Stimulated activated CD8-positive, alpha-beta memory T cell treated with anti-CD3 and anti-CD28 coated beads, Interleukin-4, amount 100 ng/mL, for 4 hours (primary cell): ENCODE measurements at places on chromosomes 5 and 9.

DNA sequence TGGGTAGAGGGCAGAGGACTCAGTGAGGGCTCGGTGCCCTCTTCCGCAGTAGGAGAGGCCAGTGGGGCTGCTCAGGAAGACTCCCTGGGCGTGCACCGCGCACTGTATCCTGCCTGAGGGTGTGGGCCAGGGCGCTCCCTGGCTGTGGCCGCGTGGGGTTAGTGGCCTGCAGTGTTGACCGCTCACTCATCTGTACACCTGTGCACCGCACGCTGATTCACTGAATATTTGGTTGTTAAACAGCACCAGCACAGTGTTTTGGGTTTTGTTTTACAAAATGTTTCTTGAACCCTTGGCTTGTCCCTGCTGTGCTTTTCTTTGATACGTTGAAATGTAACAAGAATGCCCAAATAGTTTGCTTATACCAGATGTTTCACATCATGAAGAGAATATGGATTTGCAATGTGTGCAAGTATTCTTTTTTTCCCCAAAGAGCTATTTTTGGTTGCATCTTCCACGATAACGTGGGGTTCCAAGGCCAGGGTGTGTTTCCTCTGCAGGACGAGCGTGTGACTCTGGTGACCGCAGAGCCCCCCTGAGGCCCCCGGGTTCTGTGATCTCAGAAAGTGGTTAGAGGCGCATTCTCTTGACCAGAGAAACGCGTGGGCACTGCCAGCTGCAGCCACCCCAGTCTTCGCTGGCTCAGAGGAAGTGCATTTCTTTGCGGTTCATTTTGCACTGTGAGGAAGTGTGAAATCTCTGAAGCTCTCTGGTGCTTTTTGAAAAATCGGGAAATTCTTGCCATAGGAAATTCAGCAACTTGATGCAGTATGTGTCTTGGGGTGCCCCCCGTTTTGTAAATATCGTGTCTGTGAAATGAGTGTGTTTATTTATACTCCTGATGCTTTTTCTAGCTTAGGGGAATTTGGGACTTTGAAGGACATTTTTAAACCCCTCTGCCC is 46.9 kb downstream of the AHRR start:
- no peak for DNase-seq

DNA sequence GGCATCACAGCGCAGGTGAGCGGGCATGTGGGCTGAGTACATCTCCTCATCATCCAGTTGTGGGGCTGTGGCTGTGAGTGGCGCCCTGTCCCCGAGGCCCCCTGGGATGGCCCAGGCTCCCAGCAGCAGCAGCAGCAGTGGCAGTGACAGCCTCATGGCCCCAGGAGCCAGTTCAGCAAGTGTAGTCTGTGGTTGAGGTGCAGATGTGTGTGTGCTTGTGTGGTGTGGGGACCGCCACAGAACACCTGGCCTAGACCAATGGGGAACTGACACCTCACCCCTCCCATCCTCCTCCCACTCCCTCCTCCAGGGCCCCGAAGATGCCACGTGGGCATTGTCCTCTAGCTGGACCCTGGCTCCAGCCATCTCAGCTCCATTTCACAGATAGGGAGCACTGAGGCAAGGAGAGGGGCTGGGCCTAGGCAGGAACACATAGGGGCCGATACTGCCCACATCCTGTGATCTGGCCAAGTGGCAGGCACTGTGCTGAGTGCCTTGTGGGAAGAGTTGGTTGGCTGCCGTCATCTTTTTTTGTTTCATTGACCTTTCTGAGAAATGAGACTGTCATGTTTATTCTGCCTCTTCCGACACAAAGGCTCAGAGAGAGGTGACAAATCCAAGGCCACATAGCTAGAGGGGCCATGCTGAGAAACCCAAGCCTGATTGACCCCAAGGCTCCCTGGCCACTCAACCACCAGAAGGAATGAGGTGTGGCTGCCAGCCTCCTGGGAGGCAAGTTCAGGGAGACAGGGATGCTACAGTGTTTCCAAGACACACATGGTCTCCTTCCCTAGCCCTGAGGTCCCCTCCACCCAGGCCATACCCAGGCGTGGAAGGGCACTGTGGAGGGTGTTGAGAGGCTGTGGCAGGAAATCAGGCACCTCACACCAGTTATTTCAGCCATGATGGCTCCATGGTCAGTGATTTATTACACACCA is at the start of gene MZB1:
Gene MZB1 (minus strand): TSS at position 213 of the 938 bp plus-strand sequence. CDS start 57 bp downstream, at position 156.
- DNase-seq, result peak; percentile 63

DNA sequence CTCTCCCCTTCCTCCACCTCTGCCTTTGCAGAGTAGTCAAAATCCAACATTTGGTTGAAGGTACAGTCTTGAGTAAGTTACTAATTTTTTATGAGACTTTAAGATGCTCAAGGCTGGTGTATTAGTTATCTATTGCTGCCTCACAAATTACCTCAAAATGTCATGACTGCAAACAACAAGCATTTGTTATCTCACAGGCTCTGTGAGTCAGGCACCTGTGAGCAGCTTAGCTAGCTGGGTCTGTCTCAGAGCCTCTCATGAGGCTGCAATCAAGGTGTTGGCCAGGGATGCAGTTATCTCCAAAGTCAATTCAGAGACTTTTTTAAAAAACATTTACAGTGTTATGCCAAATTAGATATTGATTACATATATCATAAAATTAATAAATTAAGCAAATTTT is 371.3 kb upstream of the RGMB start:
- no peak for DNase-seq

- DNase-seq, result no peak
Measured at GRCh38 chr5:1330847-1331831, 13.8 kb downstream of the CLPTM1L start.

DNA sequence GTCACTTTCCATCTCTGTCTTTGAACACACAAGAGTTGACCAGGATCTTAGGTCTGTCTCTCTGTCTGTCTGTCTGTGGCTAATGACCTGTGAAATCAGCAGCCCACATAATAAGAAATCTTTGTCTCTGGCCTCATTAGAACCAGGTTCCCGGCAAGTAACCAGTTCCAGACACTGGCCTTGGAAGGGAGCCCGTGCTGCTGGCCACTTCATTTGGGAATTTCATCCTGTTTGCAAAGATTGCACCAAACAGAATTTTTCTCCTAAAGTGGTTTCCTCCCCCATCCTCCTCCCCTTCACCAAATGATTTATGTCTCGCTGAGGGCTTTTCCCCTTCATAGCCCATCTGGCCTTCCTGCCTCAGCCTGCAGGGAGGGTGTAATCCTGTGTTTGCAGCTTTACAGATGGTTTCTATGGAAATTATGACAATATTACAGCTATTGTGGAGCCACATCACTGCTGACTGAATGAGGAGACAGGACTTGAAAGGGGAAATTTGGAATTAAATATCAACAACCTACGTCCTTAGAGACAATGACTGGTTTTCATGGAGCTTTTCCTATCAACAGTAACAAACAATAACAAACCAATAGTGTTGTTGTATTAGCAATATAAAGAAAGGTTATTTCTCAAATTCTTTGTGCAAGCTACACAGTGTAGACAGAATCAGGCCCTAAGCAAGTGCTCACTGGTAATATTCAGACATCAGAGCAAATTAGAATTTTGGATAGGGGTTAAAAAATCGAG is 25.7 kb downstream of the DPYSL3 start:
- DNase-seq, result no peak

DNA sequence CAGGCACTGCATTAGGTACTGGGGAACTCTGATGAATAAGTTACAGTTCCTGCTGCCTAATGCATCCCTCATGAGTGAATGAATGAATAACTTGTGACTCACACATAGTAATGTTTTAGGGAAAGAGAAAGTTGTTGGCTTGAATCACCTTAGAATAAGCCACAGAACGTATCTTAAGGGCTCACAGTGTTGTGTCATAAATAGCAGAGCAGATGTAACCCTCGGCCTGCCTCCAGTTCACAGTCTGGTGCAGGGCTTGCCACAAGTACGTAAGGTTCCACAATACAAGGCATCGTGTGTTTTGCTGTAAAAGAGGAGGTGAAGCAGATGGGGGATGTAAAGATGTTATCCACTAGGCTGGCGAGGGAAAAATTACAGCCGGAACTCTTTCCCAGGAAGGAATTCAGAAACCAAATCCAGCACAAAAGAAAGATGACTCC is 218.7 kb downstream of the TRPM3 start:
- DNase-seq, result no peak

DNA sequence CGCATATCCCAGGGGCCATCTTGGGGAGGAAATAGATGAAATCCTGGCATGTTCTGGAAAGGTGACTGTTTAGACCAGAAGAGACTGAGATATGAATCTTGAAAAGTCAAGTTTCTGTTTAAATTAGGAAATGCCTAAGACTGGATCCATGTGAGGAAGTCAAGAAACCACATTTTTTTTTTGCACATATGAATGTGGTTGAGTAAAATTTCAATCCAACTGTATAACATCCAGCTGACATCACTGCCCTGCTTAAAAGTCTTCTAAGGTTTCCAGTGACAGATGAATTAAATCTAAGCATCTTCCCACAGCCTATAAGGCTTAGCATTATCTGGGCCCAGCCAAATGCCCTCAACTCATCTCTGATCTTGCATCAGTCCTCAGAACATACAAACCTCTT is 47.7 kb upstream of the TCERG1 start:
- DNase-seq, result no peak

DNA sequence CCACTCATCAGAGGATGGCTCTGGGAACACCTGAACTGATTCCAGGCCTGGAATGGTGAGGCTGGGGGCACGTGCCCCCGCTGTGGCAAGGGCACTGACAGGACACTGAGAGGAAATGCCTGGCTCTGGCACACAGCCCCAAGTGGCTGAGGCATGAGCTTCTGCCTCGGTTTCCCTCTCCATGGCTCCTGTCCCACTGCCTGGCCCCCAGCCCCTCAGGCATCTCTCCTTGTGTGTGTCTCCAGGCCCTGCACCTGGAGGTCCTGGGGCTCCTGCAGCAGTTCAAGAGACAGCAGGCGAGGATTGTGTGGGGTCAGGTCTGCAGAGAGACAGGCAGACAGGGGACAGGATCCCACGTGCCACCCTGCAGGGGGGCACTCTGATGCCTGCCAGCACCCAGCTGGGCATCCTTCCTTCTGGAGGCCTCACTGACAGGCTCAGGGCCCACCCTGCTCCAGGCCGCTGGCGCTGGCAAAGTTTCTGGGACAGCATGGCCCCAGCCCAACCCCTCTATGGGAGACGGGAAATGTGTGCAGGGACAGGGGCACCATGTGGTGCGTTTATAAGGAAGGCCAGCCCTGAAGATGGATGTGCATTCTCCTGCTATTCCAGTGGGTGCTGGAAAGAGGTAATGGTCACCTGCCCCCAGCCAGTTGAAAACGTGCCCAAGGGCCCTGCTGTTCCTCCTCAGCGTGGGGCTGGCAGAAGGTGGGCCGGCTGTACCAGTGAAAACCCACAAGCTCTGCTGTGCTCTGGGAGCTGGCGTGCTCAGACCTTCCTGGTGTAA is 66.0 kb downstream of the RASGEF1C start:
- no peak for DNase-seq

DNA sequence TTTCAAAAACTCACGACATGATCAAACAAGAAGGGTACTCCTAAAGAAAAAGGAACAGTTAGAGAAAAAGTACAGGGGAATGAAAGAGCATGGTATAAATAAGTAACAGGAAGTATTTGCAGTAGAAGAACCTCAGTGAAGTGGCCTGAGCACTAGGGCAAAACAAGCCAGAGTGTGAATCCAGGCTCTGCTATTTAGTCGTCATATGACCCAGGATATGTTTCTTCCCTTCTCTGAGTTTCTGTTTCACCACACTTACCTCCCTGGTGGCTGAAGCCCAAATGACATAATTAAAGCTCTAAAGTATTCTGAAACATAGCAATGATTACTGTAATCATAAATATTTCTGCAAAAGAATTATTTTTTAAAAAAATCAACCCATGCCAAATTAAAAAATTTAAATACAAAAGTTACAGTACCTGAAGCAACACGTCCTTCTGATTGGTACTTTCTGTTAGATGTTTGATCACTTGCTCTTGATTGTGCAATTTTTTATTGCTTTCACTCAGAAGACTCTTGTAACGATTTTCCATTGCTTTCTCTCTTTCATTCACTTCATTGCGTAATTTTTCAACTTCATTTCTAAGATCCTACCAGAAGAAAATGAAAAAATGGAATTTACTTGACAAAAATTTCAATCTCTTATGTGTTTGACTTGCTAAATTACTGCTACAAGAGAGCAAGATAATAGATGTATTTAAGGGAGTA is 88.9 kb downstream of the CDK5RAP2 start:
- no peak for DNase-seq

GRCh38 chr9:114235033-114235661 is 79.8 kb downstream of the COL27A1 start:
- DNase-seq, result no peak

GRCh38 chr5:107467137-107467932 is 203.4 kb downstream of the EFNA5 start:
- no peak for DNase-seq

DNA sequence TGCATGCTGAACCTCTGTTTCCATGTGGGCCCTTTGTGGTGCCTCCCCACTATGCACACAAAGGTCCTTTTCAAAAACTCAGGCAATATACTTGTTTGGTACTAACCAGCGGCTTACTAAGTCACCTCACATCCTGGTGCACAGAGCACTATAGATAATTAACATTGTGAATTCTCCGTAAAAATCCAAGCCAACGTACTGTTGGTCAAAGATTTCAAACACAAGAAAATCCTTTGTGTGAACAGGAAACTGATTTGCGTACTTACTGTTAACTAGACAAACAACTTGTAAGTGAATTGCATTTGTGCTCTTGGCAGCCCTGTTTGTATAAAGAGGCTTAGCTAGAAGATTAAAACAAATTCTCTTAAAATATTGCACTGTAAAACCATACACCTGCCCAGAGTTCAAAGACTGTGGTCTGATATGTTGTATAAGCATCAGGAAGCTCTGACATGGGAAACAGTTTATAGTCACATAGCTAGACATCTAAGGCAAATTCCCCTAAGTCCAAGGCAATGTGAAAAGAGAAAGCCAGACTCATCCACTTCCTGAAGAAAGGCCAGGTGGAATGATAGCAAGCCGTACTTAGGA is 125.0 kb upstream of the SLC12A2 start:
- no peak for DNase-seq

- no peak for DNase-seq
Measured at GRCh38 chr9:119114681-119115080, 254.6 kb downstream of the BRINP1 start.

DNA sequence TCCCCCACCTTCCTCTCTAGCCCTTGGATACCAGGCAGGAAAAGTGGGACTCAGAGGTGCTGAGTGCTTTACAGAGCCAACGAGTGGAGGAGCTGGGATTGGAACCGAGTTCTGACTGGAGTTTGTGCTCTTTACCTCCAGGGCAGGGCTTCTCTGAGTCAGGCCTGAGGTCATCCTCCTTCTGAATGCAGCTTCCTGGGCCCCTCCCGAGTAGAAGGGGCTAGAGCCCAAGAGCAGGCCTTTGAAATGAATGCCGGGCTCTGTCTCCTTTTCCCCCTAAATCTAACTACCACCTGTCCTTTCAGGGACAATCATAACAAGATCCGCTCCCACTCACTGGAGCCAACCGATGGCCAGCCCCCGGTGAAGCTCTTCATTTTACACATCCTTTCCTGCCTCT is 12.7 kb downstream of the PTGES start:
- no peak for DNase-seq

- no peak for DNase-seq
Measured at GRCh38 chr9:134644725-134645606, 3.4 kb downstream of the COL5A1 start.

GRCh38 chr5:168592014-168592368 is 12.8 kb upstream of the PANK3 start:
- DNase-seq, result no peak

- no peak for DNase-seq
Measured at GRCh38 chr5:74839229-74839628, 27.0 kb downstream of the FAM169A start.
